ENCODE measurements at places on chromosomes 6 and 20.

- DNase-seq, result peak; percentile 80
Observed at GRCh38 chr20:36435592-36436541, 105.5 kb upstream of the MYL9 start.

DNA sequence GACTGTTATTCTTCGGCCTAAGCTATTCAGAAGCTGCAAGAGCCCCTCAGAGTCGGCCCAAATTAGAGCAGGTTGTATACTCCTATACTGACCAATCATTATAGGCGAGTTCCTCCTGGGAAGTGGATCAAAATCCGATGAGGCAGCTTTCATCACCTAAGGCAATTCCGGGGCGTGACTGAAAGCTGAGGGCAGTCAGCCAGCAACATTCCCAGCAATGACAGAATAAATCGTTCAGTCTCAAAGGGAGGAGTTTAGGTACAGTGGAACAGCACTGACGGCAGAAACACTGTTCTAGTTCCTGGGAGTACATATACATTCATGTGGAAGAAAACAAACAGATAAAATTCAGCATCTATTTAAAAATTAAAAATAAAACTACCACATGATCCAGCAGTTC lies 10.8 kb downstream of the HLA-DQB2 start:
- no peak for DNase-seq

DNA sequence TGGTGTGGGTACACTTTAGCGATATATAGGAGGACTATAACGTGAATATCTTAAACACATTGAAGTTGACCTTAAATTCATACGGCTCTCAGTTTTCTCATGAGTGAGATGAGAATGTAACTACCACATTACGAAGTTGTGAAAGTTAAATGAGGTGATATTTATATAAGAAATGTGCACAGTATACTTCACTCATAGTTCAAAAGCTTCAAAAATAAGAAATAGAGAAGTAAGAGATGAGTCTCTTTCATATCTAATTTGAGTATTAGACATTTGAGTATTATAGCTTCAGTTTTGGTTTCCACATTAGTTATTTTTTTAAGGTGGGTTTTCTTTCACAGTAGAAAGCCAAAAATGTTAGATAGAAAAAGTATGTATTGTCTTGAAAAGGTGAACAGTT lies 183.3 kb downstream of the NKAIN2 start:
- no peak for DNase-seq

- no peak for DNase-seq
Observed at GRCh38 chr6:43828711-43829110, 58.7 kb downstream of the VEGFA start.

- DNase-seq, result no peak
Observed at GRCh38 chr20:21259346-21259745, 43.8 kb upstream of the XRN2 start.

Measured in NCI-H1417 (cell line).